Smooth muscle cell of trachea (primary cell): ENCODE measurements at places on chromosomes 12 and 14. TPM values are rescaled to one million over a fixed set of nuclear protein-coding genes. Genes with fewer than 3 reads are reported as not detected.

Gene KCNH3
- total RNA-seq = under 0.01 and 0.33 TPM in 2 replicates

Gene ACSS3
- total RNA-seq = 15.7 and 19.8 TPM in 2 replicates

Gene ANO2
- 0.44 TPM in 1 of 2 replicates, not detected in the other for total RNA-seq

Gene FOXJ2
- 8.0 and 8.3 TPM in 2 replicates for total RNA-seq

Gene ESPL1
- total RNA-seq = 3.1 and 14.1 TPM in 2 replicates

Gene SMOC1
- total RNA-seq = 0.17 and 1.7 TPM in 2 replicates

Gene PCED1B
- total RNA-seq = not detected in 2 replicates

Gene TAS2R14
- total RNA-seq = 2.3 and 4.1 TPM in 2 replicates

Gene C12orf56
- total RNA-seq = 1.9 and 2.0 TPM in 2 replicates

Gene KRT6B
- total RNA-seq = not detected in 2 replicates

Gene KRT75
- not detected in 2 replicates for total RNA-seq

Gene AKAP5
- 0.17 and 0.29 TPM in 2 replicates for total RNA-seq

Gene WNT1
- total RNA-seq = not detected in 2 replicates

Gene PTGER2
- 26.3 and 34.5 TPM in 2 replicates for total RNA-seq

Gene SCNN1A
- under 0.01 TPM in 1 of 2 replicates, not detected in the other for total RNA-seq
